Activated CD8-positive, alpha-beta memory T cell treated with anti-CD3 and anti-CD28 coated beads for 1 hour (primary cell): ENCODE measurements at places on chromosomes 4 and X.

- DNase-seq: no peak
Measured at GRCh38 chrX:68829582-68830418, 979 bp downstream of the EFNB1 start.

GRCh38 chr4:41644288-41644914, 104.1 kb downstream of the PHOX2B start:
- DNase-seq: no peak

GRCh38 chr4:152039023-152039481, 278.2 kb upstream of the GATB start:
- no peak for DNase-seq

GRCh38 chr4:180333162-180333561, 1910.0 kb upstream of the TENM3 start:
- no peak for DNase-seq

GRCh38 chrX:115378471-115378870, 89.0 kb downstream of the LUZP4 start:
- DNase-seq: no peak

- DNase-seq: no peak
Measured at GRCh38 chrX:12497832-12498591, 293.2 kb upstream of the PRPS2 start.

- DNase-seq: no peak
Measured at GRCh38 chrX:130680164-130681035, 222.6 kb downstream of the ENOX2 start.

GRCh38 chr4:86261636-86262035, 98.2 kb downstream of the MAPK10 start:
- no peak for DNase-seq

GRCh38 chr4:110510955-110511544, 35.1 kb downstream of the ENPEP start:
- DNase-seq: no peak

DNA sequence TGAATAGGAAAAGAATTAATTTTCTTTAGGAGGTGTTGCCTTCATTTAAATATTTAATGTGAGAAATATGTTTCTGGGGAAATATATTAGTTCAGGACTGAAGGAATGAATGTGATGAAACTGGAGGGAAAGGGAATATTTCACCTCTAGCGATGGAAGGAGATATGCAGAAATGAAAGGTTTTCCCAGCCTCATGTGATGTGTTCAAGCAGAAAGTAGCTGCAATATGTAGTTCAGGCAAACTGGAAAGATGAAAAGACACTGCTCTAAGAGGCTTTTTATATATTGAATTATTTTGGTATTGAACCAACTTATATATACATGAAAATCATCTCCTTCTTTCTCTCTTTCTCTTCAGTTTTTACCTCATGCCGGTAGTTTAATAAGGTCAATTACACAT, 3.4 kb downstream of the GRID2 start:
- no peak for DNase-seq

DNA sequence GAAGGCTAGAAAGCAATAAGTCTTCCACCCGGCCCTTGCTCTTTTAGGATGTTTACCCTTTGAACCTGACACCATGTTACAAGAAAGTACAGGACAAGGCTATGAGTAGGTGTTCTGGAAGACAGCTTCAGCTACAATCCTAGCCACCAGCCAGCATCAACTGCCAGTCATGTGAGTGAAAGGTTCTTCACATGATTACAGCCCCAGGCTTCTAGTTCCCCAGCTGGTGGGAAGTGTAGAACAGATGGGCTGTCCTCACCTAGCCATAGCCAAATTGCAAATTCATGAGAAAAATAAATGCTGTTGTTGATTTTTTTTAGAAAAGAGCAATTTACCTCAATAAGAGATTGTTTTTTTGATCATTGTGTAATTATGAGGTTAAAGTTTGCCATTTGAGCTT, 60.8 kb downstream of the GRXCR1 start:
- no peak for DNase-seq

DNA sequence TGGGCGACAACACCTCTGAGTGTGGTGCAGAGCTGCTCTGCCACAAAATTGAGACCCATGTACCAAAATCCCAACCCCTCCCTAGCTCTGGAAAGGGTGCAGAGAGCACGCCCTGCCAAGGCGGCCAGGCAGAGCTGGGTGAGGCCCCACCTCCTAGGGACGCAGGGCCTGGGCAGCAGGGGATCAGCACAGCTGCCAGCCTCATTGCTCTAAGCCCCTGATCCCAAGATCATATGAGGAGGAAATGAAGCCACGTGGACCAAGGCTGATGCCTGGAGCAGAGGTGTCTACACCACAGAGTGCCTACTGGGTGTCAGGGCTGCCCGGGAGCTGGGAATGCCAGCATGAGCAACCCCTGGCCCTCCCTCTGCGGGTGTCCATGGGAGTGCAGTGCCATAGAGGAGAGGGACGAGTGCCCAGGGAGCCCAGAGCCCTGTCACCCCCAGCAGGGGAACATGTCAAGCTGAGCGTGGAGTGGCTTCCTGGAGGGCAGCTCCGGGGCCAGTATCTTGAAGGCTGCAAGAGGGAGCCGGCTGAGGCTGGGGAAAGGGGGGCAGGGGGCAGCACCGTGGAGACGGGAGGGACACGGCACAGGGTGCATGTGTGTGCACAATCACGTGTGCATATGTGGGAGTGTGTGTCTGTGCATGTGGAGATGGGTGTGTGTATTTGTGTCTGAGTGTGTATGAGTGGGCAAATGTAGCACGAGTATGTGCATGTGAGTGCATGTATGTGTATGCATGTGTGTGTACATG, 63.9 kb upstream of the PSAPL1 start:
- no peak for DNase-seq

DNA sequence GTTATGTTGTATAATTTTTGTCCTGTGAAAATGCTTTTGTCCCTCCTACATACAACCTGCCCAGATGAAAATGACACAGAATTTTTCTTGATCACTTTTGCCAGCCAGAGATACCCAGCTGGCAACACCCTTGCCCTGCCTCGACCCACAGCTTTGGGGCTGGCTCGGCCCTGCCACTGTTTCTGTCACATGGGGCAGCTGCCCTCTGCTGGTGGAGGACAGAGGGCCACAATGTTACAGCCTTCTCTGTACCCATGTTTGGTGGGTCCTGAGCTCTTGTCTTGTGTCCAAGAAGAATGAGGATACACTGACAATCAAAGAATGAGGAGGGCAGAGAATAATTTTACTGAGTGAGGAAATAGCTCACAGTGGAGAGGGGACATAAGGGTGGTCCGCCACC, 31.1 kb downstream of the BMP15 start:
- DNase-seq: no peak

DNA sequence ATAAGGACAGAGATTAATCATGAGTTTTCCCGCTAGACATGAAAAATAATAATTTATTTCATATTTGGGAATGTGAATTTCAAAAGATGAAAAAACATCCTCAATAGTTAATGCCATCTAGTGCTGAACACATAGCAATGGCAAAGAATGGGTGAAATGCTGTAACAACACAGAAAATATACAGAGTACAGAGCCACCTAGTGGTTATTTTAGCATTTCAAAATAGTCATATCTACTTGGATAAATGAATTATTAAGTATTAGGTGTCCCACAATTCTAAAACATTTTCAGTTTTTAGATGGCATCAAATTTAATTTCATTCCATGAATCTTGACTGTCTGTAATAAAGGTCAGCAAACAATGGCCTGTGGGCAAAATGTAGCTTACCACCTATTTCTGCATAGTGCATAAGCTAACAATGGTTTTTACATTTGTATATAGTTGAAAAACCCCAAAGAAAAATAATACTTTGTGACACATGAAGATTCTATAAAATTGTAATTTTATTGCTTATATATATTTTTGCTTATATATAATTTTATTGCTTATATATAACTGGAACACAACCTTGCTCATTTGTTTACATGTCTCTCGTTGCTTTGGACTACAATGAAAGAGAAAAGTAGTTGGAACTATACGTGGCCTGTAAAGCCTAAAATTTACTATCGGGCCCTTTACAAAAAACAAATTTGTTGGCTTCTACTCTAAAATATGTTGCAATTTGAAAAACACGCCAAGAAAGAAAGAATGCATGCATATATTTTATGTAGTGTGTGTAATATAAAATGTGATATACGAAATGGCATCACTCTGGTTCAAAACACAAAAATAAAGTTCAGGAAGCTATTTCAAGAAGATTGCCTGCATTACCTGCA, 99.1 kb upstream of the FAM47C start:
- DNase-seq: no peak

DNA sequence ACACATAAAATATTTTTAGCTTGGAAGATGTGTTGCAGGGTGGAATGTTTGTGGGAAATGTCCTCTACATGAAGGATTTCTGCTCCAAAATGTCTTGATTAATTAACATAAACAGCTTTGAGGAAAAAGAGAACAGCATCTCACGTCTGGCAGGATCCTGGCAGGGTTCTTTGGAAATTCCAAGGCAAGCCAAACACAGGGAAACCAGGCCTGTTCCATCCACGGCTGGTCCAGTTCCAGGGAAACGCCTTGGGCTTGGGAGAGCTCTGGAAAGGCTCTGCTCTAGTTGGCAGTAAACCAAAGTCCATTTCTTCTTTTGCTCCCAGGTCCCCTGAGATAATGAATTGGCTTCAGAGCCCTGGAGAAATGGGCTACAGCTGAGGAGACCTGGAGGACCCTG, 42.4 kb upstream of the GAB1 start:
- no peak for DNase-seq

- no peak for DNase-seq
Measured at GRCh38 chr4:113112338-113112978, 63.0 kb downstream of the ANK2 start.

DNA sequence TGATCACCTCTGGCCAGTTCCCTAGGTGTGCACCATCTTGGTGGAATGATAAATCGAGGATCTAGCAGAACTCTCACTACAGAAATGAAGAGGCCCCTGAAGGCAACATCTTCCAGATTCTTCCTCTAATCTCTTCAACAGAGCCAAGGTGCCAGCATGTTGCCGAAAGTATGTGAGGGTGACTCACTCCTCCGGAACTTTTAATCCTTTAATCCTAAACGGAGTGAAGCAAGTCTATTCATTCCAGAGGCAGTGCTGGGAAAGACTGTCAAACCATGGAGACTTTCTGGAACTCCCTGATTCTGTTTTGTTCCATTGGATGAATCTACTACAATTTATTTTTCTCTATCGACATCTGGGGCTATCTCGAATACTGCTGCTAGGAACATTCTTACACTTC, 68.7 kb downstream of the SUPT20HL2 start:
- DNase-seq: no peak

DNA sequence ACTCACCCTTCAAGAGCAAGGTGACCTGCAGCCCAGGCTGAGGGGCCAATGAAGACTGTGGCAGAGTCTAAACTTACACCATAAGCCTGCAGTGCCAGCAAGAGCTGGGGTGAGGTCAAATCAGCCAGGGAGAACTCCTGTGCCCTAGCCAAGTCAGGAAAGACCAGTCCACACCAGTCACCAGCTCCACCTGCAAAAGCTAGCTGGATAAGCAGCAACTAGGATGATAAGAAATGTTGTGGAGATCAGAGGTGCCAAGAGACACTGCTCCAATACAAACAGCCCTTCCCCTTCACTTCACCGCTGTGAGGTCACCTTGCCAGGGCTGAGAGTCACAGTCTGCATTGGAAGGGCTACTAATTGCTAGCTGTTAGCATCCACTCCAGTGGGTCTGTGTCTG, 31.3 kb downstream of the NIPAL1 start:
- no peak for DNase-seq

DNA sequence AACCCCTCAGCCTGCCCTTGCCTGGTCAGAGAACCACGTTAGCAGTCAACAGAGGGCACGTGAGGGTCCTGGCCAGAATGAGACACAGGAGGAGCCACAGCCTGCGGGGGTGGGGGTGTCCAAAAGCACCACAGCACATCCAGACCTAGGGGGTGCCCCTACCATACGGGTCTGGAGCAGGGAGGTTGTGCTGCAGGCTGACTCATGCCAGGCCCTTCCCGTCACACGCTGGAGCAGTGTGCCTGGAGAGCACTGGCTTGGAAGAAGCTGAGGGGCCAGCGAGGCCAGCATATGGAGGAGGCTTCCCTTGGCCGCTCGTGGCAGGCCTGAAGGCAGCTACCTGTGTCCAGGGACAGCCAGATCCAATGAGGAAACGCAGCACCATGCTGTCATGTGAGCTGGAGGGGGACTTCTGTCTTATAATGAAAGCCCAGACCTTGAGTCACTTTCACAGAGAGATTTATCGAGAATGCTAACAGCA, 1.5 kb upstream of the IRAK1 start:
- DNase-seq: no peak

GRCh38 chr4:144985531-144985930, 112.5 kb downstream of the ANAPC10 start:
- DNase-seq: no peak

GRCh38 chr4:113639326-113639725, 122.2 kb downstream of the CAMK2D start:
- no peak for DNase-seq
